ENCODE measurements at places on chromosomes 11 and 22. TPM values are rescaled to one million over a fixed set of nuclear protein-coding genes. Genes with fewer than 3 reads are reported as not detected.

Gene C11orf87
- total RNA-seq, result under 0.01 TPM

Gene OR8A1
- total RNA-seq, result not detected

Gene C11orf86
- total RNA-seq, result not detected

Gene ANO5
- not detected for total RNA-seq

Gene IFITM1
- total RNA-seq, result 20.1 TPM

Gene PACS1
- 15.4 TPM for total RNA-seq
